ENCODE measurements at places on chromosomes 5 and 9. TPM values are rescaled to one million over a fixed set of nuclear protein-coding genes. Genes with fewer than 3 reads are reported as not detected.

CTSV gene
- total RNA-seq: 20.4 TPM

ROPN1L gene
- 4.0 TPM for total RNA-seq

DMGDH gene
- total RNA-seq: 0.36 TPM

KIF4B gene
- 0.54 TPM for total RNA-seq

ACSL6 gene
- total RNA-seq: 0.80 TPM

DNA sequence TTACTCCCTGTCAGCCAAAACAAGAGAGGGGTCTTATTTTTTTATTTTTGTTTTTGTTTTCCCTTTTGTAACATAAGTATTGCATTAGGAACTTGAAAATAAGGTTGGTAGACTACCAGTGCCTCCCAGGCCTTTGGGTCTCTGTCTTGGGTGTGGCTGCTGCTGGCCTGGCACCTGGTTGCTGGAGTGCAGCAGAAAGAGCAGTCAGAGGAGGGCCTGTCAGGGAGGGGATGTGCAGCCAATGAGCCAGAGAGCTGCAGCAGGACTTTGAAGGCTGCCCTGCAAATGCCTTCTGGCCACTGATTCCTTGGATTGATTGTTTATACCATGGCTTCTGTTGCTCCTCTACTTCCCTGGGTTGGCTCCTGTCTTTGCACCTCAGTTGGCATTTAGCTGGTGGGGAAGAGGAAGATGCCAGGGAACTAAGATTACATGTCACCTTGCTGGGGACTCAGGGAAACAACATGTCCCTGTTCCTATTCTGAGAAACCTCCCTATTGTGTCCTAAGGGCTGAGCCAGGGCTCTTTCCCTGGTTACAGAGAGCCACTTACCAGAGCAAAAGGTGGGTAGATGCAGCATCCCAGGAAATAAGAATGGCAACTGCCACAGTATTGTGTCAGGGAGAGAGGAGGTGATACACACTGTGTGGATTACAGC lies 66.6 kb downstream of the ANGPTL2 start:
- no peak for DNase-seq

GRCh38 chr5:149280802-149281201 lies 9.1 kb downstream of the AFAP1L1 start:
- no peak for DNase-seq

GRCh38 chr5:118461436-118461835 lies 526.9 kb downstream of the DTWD2 start:
- no peak for DNase-seq

DNA sequence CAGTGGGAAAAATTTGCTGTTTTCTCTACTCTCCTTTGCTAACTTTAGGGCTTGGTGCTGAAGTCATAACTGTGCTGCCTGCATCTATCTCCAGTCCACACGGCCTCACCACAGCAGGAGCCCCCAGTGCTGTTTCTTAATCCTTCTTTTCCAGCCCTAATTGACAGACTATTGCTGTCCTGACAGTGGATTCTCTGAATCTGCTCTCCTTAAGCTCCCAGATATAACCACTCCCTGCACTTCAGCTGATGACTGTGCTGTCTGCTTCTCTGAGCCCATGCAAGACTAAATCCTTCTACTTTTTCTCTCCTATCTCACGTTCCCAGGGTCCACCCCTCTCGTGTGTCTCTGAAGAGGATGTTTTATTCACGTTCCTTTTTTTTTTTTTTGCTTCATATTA lies 19.7 kb upstream of the GRIA1 start:
- no peak for DNase-seq

DNA sequence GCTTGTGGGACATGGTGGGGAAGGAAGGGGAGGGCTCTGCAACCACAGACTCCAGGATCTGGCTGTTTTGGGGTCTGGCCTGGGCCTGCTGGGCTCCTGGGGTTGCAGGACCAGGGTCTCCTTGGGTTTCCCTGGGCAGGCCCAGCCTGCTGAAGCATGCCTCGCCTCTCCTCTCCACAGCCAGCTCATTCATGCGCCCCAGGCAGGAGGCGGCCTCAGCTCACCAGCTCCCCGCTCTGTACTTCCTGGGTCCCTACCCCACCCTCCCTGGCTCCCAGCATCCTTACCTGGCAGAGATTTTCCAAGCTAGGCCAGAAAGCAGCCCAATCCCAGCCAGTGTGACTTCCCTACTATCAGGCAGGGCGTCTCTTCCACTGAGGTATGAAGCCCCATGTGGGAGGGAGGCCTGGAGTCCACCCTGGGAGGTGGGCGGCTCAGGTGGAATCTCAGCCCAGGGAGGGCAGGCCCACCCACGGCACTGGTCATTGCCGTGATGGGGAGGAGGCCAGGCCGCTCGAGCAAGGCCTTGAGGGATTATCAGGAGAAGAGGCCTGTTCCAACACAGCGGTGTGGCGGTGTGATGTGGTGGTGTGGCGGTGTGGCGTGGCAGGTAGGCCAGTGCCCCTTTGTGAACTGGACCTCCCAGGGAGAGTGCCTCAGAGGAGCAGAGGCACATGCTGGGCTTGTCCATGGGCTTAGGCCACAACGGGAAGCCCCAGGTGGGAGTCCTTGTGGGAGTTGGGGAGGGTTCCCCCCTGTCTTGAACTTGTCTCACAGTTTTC lies 103.4 kb downstream of the DAB2IP start:
- DNase-seq: no peak

GRCh38 chr5:7868427-7868772 lies 431 bp downstream of the FASTKD3 start:
- no peak for DNase-seq

DNA sequence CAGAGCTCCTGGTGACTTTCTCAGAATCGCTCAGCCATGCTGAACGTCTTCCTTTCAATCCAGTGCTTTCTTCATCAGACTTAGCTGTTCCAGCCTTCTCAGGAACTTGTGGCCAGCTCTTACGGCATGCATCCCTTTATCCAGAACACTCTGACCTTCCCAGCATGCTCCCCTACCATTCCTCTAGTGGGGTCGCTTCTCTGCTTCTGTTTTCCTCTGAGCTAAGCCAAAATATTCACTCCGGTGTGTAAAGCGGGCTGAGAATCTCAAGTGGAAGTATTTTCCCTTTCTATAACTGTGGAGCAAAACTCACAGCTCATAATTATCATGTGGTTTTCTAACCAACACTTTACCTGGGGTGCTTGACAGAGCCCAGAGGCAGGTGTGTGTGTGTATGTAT lies 6.2 kb downstream of the DCANP1 start:
- no peak for DNase-seq

DNA sequence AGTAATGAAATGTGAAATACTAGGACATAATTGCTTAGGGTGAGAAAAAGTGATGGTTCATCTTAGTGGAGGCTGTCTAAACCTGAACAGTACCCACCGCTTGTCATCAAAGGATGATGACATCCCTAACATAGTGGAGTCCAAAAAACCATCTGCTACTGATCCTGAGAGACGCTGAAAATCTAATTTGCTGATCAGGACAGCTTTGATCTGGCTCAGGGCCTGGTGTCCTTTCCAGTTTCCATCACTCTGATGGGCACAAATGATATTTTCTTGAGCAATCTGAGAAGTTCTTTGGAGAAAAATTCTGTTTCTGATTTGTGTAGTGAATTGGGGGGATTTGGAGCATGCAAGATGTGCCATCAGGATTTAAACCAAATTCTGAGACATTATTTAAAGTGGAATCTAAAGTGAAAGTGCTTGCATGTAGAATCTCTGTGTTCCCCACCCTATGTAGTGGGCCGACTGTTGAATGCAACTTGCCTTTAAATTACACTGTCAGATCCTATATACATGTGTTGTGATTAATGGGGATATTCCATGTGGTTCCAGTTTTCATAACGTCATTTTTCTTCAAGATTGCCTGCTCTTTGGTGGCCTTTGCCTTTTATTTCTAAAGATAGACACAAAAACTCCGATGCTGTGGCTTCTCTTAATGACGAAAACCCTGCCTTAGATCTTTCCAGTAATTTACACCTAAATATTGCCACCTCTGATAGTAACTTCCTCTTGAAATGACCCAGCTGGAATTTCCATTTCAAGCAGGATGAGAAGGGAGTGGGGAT lies 213.2 kb downstream of the PCSK5 start:
- no peak for DNase-seq

GRCh38 chr9:111572950-111573604 lies 26.4 kb downstream of the PTGR1 start:
- no peak for DNase-seq

- DNase-seq: no peak
Measured at GRCh38 chr5:112923148-112923917, 1.3 kb upstream of the REEP5 start.

DNA sequence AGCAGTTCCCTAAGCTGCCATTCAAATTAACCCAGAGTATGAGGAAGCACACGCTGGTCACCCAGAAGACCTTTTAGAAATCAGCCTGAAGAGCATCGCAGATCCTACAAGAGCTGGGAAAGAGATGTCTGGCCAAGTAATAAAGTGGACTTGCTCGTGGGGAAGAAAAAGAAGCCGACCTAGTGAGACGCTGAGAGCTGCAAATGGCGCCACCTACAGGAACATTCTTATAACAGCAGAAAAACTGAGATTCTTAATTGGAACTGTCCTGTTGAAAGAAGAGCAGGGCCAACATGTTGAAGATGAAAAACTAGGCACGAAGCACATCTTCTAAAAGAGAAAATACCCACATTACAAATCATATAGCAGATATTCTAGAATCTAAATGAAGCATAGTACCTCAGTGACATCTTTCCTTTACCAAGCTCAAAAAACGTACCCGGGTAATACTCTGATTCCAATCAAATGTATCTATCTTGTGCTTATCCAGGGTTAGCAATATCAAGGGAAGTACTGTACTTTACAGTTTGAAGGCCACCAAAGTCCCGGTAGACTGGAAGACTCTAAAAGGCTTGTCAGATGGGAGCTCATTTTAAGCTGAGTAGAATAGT lies 3.9 kb upstream of the GNAQ start:
- DNase-seq: peak; percentile 59

GRCh38 chr5:148248894-148249293 lies 10.6 kb downstream of the MARCOL start:
- DNase-seq: no peak

DNA sequence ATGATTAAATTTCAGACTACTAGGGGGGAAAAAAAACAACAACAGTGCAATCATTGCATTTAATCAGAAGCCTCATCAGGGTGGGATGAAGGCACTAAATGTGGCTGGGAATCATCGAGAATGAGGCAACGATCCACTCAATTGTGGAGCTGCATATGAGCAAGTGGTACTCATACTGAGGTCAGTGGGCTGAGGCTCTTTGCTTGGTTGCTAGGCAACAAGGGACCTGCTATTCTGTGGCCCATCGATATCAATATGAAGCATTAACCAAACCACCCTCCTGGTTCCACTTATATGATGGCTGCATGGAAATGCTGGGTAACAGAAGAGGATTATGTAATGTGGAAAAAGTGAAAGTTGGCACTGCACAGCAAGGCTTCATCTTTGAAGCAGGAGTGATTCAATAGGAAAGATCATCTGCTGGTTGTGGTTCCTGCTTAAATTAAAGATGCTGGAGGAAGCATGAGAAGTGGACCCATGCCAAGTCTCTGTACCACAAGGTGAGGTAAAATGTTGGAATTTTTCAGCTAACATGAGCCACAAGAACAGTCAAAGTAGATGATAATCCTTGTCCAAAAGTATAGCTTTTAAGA lies 159.8 kb upstream of the HMHB1 start:
- DNase-seq: no peak

- no peak for DNase-seq
Measured at GRCh38 chr9:129256959-129257713, 79.1 kb upstream of the IER5L start.

- DNase-seq: no peak
Measured at GRCh38 chr5:173795601-173796000, 92.5 kb upstream of the CPEB4 start.

Data from endothelial cell (in vitro differentiated cells).